Right ventricle myocardium inferior (tissue), 1 donor: ENCODE measurements at places on chromosomes 5 and 9. TPM values are rescaled to one million over a fixed set of nuclear protein-coding genes. Genes with fewer than 3 reads are reported as not detected.

DNA sequence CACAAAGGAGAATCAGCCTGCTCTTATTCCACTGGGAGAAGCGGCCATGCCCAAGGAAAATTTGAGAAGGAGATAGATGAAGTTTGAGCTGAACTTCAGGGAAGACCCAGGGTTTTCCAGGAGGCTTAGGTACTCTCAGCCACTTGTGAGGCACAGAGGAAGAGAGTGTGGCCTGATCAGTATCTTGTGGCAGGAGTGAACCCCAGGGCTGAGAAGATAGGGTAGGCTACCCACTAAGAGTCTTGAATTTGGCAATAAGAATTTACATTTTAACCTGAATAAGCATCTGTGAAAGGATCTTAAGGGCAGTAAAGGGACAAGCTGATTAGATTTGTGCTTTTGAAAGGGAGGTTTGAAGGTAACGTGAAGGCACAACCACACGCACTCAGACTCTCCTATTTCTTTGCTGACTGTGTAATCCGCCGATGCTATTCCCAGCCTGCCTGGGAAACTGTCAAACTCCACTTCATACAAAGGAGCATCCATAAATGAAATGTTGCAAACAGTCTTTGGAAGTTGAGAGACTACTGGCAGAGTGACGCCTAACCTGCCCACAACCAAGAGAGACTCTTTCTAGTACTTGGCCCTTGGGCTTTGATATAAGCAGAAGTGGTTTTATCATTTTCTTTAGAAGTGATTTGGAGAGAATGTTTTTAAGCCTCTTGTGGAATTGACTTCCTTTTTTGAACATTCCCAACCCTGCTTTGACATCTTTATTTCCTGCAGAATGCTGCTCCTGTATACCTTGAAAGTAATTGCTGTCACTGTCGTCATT lies 108.2 kb upstream of the VCAN start:
- no peak for DNase-seq

- DNase-seq, result no peak
Observed at GRCh38 chr5:114053372-114053771, 308.5 kb upstream of the KCNN2 start.

GRCh38 chr5:63247651-63248050 lies 669.0 kb downstream of the LRRC70 start:
- DNase-seq, result no peak

GRCh38 chr9:33686942-33687341 lies 108.4 kb upstream of the PRSS3 start:
- DNase-seq, result no peak

Gene OSMR
- 14.1 TPM for total RNA-seq

GRCh38 chr5:158903006-158903405 lies 196.7 kb downstream of the EBF1 start:
- DNase-seq, result no peak

Gene C9orf57
- total RNA-seq, result not detected

- no peak for DNase-seq
Observed at GRCh38 chr9:70566066-70566465, 151.6 kb upstream of the KLF9 start.

Gene ZNF483
- 4.2 TPM for total RNA-seq

DNA sequence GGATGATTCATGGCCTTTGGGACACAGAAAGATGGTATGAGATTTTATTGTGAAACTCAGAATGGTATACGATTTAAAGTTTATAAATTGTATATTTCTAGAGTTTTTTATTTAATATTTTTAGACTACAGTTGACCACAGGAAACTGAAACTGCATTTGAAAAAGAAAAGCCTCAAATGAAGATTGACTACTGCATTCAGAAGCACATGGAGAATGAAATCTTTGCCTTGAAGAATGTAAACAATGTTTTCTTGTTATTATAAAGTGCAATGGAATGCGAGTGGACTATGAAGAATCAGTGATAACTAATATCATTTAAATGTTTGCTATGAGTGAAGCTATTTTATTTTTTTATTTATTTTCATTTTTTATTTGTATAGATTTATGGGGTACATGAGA lies 169.1 kb upstream of the CDH18 start:
- no peak for DNase-seq

DNA sequence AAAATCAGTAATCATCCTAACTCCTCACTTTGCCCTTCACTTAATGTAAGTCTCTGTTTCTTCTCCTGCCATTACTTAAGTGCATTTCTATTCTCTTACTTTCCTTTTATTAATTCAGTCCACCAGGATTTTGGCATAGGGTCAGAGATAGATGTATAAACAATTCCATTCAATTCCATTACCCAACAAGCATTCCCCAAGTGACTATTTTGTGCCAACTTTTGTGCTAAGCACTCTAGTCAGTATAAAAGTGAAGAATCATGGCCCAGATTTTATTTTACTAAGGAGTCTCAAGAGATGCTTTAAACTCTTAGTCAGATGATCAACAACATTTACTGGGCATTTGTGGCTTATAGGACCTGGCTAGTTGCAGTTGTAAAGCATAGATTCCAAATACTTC lies 159.3 kb downstream of the DMAC1 start:
- no peak for DNase-seq

DNA sequence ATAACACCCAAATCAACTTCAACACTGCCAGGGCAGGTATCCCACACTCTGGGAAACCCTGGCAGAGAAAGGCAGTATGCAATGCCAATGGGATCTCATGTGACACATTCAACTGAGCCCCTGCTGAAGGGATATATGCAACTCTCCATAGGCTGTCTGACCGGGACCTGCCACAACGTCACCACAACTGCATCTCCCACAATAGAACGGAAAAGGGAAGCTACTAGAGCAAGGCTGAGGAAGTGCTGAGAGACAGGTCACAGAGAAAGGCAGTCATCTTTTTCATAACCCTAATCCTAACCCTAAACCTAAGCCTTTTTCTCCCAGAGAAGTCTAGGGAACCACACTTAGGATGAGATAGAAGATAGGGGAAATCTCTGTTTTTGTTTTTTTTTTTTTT lies 345.9 kb upstream of the CD180 start:
- no peak for DNase-seq

DNA sequence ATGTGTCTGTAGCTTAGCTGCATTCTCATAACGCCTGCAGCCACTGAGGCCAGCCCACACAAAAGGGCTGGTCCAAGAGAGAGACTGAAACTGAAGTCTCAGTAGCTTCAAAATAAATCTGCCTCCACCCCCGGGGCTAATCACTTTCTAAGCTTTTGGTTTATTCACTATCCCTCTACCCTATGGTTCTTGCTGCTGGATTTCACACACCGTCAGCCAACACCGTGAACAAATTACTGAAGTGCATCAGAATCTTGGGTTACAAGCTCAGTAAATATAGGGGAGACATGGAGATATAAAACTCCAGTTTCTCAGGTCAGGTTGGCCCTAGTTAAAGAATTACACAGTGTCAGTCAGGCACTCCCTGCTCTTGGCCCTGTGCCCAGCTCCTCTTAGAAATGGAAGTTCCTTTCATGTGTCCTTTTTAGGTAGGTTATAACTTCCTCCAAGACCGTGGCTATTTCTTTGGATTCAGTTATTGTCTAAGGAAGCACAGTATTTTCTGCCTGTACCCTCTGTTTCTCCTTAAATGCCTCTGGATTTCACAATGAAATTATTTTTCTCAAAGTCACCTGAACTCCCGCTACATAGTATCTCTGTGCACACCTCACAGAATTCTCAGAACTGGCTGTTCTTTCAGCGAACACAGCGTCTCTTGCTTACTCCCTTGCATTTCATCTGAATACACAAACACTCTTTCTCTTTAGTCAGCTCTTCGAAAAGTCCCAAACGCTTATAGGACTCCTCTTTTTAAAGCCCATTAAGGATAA lies 112.5 kb downstream of the FAM174A start:
- peak; percentile 87 for DNase-seq

- DNase-seq, result no peak
Observed at GRCh38 chr9:104961238-104961637, 33.3 kb upstream of the ABCA1 start.

DNA sequence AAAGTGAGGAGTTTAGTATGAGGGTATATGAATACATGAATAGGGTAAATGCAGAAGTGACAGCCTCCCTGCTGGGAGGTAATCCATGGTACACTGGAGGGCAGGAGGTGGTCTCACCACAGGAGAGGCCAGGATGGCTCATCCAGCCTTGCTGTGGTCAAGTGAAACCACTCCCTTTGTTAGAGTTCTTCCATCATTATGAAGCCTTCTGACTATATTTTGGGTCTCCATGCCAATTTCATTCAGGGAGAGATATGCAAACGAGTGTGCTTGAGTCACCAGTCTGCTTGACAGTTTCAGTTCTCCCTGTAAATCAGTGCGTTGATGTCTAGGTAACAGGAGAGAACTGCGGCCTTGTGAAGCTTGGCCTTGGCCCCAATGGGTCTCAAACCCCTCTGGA lies 16.4 kb downstream of the PPP3R2 start:
- DNase-seq, result no peak

Gene SLC34A1
- not detected for total RNA-seq

Gene PCDHB13
- 2.6 TPM for total RNA-seq

DNA sequence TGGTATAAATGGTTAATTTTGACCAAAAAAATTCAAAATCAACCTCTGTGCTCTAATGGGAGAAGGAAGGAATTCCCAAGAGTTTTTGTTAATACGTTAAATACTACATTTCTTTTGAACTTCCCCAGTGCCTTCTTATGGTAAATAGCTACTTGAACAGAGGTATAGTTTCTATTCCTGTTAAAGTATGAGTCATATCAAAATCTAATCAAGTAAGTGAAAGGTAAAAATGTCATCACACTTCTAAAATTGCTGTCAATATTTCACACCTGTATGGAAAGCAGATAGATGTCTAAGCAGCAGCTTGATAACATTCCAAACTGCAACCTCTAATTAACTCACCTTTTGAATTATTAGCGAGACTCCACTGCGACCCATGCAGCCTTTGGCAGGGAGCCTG lies 214.1 kb upstream of the MEF2C start:
- DNase-seq, result no peak

DNA sequence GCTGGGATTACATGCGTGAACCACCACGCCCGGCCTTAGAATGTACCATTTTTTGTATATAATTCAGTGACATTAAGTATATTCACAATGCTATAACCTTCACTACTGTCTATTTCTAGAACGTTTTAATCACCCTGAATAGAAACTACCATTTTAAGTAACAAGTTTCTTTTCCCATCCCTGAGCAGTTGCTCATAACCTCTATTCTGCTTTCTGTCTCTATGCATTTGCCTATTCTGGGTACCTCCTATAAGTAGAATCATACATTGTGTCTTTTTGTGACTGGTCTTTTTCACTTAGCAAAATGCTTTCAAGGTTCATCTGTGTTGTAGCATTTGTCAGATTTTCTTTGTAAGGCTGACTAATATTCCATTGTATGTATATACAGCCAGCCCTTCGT lies 39.9 kb downstream of the DDX46 start:
- no peak for DNase-seq

DNA sequence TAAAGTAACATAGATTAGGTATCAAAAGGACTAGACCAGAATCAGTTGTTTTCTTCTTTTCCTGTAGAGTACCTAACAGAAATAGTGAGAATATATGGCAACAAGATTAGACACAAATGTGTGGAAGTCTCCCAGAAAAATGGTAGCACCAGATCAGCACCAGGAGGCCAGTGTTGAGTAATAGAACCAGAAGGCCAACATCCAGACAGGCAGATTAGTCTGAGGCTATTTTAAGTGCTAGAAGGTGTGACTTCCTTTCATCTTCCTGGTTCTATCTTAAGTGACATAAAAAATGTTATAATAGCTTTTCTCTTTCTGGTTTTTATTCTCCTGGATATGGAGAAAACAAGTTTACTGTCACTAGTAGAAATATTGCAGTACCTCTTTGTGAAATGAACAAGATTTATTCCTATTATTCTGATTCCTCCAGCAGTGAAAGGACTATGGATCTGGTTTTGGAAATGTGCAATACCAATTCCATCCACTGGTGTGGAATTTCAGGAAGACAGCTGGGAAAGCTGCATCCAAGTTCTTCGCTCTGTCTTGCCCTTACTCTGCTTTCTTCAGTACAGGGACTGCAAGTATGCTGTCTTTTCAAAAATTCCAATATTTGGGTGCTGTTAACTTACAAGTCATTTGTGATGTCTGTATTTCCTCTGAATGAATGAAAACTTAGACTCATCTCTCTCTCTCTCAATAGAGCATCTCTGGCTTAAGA lies 39.1 kb downstream of the SHLD3 start:
- no peak for DNase-seq

DNA sequence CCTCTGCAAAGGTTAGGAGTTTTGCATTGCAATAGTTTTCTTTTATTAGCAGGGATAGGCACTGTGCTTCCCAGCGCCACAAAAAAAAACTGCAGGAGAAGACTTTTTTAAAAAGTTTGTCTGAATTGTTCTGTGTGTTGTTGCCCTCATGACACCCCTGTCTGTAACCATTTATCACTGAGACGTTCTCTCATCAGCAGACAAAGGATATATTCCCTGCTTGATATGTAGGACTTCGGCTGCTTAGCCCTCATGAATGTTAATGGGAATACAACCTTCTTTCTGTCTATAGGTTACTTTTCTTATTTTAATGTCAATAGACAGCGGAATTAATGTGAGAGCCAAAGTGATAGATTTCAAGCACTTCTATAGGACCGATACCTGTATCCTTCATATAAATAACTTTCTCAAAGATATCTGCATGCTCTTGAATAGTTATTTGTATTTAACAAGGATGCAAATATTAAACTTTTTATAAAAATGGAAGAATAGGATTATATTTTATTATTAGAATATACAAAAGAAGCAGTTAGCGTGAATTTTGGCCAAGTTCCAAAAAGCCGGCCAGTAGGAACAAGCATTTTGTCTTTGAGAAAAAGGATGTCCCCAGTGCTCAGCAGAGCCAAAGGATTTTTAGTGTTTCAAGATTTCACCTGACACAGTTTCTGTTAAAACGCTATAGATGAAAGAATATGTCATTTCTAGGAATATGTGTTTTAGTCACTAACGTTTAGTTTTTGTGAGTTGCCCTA lies 1.5 kb upstream of the LYSMD3 start:
- DNase-seq, result no peak

- DNase-seq, result no peak
Observed at GRCh38 chr5:151406322-151406947, 41.0 kb upstream of the SLC36A1 start.

Gene ROR2
- 0.92 TPM for total RNA-seq

GRCh38 chr9:115764645-115765044 lies 388.9 kb upstream of the PAPPA start:
- DNase-seq, result no peak

DNA sequence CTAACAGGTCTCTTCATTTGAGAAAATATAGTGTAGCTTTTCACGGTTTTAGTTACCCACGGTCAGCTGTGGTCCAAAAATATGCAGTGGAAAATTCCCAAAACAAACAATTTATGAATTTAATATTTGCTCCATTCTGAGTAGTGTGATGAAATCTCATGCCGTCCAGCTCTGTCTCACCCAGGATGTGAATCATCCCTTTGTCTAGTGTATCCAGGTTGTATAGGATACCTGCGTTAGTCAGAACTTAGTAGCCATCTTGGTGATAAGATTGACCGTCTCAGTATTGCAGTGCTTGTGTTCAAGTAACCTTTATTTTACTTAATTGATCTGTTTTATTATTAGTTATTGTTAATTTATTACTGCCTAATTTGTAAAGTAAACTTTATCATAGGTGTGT lies 41.1 kb downstream of the NDUFS4 start:
- no peak for DNase-seq

Gene UNC13B
- 27.4 TPM for total RNA-seq
